ENCODE measurements at places on chromosomes 6 and 20. TPM values are rescaled to one million over a fixed set of nuclear protein-coding genes. Genes with fewer than 3 reads are reported as not detected.

MUC22 gene
- not detected for total RNA-seq

PLCB4 gene
- total RNA-seq, result 4.7 TPM

C6orf15 gene
- total RNA-seq, result not detected

CST7 gene
- total RNA-seq, result not detected

TMEM14A gene
- total RNA-seq, result 11.0 TPM

RAB44 gene
- not detected for total RNA-seq

PNPLA1 gene
- not detected for total RNA-seq

CRISP3 gene
- not detected for total RNA-seq

RSPH9 gene
- total RNA-seq, result not detected

DNA sequence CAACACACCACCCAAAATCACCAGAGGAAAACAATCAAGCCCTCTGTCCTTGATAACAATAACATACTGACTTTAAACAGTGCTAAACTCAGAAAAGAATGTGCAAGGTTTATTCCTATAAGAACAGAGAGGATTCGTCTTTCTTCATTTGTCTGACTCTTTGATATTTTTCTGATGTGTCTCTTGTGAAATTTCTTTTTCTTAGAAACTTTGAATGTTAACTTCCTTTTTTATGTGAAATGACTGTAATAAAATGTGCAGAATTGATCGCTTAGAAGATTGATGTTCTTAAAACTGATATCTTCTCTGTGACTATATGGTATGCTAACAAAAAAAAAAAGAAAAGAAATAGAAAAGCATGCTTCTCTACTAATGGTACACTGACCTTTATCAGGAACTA lies 947.4 kb upstream of the CITED2 start:
- DNase-seq, result no peak

GRCh38 chr6:52598123-52598823 lies 21.4 kb upstream of the TRAM2 start:
- peak; percentile 80 for DNase-seq

DNA sequence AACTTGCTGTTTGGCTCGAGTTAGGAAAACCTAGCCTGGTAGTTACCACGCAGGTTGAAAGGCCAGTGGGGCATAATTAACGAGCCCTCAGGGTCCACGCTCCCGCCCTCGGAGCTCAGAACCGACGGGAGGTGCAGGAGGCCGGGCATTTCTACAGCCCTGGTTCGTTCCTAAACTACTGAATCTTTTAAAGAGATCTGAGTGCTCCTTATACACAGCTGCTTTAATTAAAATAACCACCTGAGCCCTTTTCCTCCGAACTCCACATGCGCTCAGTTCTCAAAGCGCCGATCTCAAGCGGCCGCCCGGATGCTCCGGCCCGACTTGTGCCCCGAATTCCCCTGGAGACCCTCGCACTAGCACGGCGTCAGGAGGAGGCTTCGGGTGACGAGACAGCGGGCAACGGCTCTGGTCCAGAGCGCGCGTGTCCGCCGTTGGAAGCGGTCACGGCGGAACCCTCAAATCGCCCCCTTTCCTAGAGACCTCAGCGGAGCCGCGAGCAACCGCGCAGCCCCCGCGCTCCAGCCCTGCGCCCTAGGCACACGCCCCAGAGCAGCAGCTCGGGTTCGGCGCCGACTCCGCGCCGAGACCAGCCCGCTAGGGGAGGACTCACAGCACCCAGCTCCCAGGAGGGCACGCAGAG lies 397 bp downstream of the WDR27 start:
- DNase-seq, result no peak

- DNase-seq, result no peak
Observed at GRCh38 chr20:51631011-51631950, 88.8 kb upstream of the NFATC2 start.

GRCh38 chr6:6596529-6597328 lies 8.2 kb downstream of the LY86 start:
- DNase-seq, result no peak

GRCh38 chr6:132280436-132280835 lies 120.8 kb downstream of the MOXD1 start:
- no peak for DNase-seq

GRCh38 chr20:41143354-41143753 lies 6.0 kb downstream of the PLCG1 start:
- no peak for DNase-seq

DNA sequence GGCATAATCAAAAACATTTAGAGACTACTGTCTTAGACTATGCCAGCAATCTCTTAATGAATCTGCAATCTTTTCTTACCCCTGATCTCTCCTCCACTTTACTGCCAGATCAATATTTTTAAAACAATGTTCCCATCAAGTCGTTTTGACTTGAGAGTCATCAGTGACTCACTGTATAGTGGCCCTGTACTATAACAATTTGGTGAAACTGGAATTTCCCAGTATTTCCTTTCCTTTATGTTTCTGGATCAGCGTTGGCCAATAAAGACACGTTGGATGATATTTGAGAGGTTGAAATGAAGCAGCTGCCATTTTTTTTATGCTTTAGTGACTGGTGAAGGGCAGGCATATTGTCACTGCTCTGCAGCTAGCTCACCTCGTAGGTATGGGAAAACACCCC lies 10.1 kb upstream of the SMIM13 start:
- DNase-seq, result no peak

DNA sequence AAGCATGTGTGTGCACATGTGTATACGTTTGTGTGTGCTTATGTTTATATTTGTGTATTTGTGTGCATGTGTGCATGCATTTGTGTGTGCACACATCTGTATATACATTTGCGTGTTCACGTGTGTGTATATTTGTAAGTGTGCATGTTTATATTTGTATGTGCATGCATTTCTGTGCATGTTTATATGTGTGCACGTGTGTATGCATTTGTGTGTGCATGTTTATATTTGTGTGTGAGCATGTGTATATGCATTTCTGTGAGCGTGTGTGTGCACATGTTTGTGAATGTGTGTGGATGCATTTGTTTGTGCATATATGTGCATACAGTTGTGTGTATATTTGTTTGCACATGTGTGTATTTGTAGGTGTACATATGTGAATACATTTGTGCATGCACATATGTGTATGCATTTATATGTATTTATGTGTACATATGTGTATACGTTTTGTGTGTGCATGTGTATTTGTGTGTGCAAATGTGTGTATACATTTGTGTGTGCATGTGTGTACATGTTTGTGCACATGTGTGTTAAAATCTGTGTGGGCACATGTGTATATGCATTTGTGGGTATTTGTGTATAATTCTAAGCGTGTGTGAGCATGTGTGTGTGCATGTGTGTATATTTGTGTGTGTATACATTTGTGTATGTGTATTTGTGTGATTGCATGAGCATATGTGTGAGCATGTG lies 140.4 kb upstream of the AFDN start:
- DNase-seq, result no peak

DNA sequence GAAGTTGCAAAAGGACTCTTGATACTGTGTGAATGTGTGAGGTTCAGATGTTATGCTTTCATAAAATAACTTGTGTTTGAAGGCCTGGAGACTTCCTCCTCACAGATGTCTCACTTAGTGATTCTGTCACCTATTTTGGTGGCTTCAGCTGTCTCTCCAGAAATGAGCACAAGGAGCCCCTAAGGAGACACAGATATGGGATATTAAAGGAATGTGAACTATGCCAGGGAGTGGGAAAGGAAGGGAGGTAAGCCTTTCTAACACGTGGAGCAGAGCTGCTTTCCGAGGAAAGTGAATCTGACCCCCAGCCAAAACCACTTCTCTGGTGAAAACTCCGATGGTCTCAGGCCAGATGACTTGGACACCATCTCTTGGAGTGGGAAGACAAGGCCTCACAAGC lies 10.5 kb upstream of the FOXO3 start:
- no peak for DNase-seq

- DNase-seq, result no peak
Observed at GRCh38 chr6:149334201-149334600, 16.7 kb downstream of the TAB2 start.

- DNase-seq, result no peak
Observed at GRCh38 chr20:11431621-11432020, 486.1 kb upstream of the BTBD3 start.

GRCh38 chr6:28383235-28384142 lies 16.1 kb downstream of the ZSCAN12 start:
- peak; percentile 84 for DNase-seq

GRCh38 chr20:11719153-11719552 lies 198.5 kb upstream of the BTBD3 start:
- DNase-seq, result peak; percentile 39

DNA sequence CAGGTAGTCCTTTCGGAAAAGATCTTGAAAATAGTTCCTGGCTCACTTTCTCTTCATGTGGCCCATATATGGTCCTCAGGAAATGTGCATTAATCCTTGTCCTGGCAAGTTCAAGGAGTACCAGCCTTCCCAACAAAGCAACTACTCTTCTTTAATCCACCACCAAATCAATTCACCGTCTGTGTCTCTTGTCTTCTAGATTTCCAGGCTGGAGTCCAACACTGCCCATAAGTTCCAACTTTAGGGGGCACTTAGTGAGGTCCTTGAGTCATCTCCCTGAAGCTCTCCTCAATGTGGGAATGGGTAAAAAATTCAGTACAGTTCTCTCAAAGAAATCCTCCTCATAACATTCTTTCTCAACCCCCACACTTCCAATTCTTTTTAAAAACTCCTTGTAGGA lies 6.9 kb upstream of the DAAM2 start:
- no peak for DNase-seq

DNA sequence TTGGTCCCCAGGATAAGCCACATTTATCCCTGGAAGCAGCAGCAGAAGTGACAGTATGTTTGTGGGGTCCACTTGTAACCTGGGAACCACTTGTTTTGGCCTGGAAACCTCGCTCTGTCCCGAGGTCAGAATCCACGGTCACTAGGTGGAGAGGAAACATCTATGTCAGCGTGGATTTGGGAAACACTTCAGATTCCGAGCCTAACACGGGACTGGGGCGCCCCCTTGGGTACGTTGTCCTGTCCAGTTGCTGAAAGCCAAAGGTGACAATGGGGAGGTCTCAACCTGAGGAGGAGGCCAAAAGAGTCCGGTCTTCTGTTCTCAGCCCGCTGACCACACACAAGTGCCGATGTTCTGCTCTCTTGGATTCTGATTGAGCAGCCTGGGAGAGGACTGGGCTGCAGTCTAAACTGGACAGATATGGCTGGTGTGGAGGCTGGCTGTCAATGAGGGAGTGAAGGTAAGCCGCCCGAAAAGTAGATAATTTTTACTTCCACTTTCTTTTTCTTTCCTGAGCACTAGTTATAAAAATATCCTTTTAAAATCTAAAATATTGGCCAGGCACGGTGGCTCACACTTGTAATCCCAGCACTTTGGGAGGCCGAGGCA lies 4.9 kb upstream of the ZFP57 start:
- peak; percentile 83 for DNase-seq

DNA sequence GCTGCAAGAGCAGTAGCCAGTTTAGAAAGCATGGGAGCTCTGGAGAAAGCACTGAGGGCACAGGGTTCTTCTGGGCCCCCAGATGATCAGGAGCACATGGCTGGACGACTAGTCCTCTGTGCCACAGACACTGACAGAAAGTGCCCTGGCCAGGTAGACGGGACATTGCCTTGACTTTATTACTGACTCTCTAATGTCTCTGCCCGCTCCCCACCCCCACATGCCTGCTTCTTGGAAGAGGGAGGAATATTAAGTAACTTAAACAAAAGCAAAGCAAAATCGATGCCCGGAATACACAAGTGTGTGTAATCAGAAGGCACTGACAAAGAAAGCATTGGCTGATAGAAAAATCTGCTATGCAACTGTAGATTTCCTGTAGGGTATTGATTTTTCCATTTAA lies 99.3 kb downstream of the SOBP start:
- no peak for DNase-seq

- DNase-seq, result no peak
Observed at GRCh38 chr6:2222275-2222842, 23.0 kb downstream of the GMDS start.

DNA sequence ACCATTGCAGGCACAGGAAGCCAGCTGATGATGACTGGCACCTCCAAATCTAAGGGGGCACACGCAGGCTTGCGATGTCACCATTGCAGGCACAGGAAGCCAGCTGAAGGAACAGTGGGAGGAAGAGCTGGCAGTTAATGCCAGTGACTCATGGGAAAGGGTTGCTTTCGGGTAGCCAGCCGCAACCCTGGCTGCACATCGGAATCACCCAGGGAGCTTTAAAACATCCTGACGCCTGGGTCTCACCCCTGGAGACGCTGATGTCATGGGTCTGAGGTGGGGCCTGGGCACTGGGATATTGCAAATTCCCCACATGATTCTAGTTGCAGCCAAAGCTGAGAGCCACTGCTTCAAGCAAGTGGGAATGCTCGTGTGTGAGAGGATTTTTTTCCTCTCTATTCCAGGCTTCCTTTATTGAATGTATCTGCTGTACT lies 16.1 kb upstream of the CCN6 start:
- DNase-seq, result no peak

GRCh38 chr6:137313928-137314855 lies 95.0 kb upstream of the IFNGR1 start:
- DNase-seq, result peak; percentile 39

- no peak for DNase-seq
Observed at GRCh38 chr6:124008000-124008987, 204.6 kb downstream of the NKAIN2 start.

GRCh38 chr6:165628955-165629354 lies 34.1 kb downstream of the PDE10A start:
- no peak for DNase-seq

- no peak for DNase-seq
Observed at GRCh38 chr6:14102383-14102782, 15.2 kb upstream of the CD83 start.

Measured in H7 (cell line).